Stimulated activated CD4-positive, alpha-beta T cell treated with anti-CD3 and anti-CD28 coated beads, Interleukin-12 subunit alpha, Interleukin-12 subunit beta, amount 100 ng/mL, for 24 hours (primary cell): ENCODE measurements at places on chromosomes 6 and 20.

GRCh38 chr6:137847748-137848147 is 19.3 kb upstream of the TNFAIP3 start:
- no peak for DNase-seq

DNA sequence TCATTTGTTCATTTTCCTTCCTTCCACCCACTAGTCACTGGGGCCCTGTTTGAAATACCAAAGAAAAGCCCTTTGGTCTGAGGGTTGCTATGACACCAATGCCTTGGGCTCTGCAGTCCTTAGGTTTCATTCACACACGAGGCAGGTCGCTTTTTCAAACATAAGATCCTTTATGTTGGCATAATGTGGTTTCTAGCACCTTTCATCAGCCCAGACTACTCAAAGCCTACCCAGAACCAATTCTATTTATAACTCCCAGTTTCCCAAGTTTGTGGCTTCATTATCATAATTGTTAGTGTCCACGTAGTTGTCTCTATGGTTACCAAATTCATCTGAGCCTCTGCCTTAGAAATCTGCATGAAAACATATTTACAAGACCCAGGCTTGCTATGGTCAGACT is 6.6 kb upstream of the TP53RK start:
- no peak for DNase-seq

DNA sequence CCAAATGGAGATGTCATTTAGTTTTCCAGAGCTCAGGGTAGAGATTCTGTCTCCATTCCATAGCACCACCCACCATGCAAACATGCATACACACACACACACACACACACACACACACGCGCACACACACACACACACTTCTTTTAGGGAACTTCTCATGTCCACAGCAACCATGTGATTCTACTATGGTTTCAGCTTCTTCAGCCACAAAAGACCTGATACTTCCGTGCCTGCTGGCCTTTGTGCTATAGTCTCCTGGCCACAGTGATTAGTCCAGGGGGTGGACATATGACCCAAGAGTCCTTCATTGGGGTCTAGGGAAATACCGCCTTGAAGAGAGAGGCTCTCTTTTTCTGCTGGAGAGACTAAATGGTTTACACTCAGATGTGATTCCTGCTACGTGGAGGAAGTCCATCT is 53.5 kb downstream of the CARMIL1 start:
- no peak for DNase-seq

DNA sequence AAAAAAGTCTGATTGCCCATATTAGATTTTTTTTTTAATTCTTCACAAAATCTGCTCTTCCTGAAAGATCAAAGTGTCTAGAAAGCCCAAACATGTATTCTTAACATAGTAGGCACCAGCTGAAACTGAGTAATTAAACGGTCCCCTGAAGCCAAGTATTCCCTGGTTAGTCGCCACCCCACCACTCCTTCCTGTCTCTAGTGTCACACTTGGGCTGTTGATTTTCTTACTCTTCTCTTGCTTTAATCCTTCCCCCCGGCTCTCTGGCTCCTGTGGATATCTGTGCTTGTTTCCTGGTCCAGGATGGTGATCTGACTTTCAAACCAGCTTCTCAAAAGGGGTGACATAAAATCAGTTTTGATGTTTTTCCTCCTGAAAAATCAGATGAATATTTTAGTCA is 162.9 kb downstream of the QKI start:
- DNase-seq: no peak

GRCh38 chr20:21516180-21516567 is 2.3 kb upstream of the NKX2-2 start:
- DNase-seq: no peak

- DNase-seq: no peak
Measured at GRCh38 chr6:135008072-135008940, 46.3 kb downstream of the HBS1L start.

DNA sequence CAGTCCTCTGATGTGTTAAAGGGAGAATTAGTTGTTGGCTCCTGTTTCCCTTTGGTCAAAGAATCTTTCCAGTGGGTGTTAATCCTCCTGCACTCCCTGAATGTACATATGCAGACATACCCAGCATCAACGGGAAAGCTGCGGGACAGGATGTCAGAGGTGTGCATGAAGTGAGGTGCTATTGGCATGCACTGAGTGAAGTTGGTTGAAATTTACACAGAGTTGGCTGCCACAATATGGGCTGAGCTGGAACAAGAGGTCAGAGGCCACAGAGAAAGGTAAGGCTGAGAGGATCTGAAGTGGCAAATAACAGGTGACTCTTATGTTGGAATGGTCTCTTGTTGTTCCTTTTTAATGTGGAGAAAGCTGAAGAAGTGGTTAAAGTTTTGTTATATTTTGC is 82.7 kb upstream of the AKIRIN2 start:
- no peak for DNase-seq

- DNase-seq: no peak
Measured at GRCh38 chr6:138689849-138690248, 83.7 kb upstream of the CCDC28A start.

DNA sequence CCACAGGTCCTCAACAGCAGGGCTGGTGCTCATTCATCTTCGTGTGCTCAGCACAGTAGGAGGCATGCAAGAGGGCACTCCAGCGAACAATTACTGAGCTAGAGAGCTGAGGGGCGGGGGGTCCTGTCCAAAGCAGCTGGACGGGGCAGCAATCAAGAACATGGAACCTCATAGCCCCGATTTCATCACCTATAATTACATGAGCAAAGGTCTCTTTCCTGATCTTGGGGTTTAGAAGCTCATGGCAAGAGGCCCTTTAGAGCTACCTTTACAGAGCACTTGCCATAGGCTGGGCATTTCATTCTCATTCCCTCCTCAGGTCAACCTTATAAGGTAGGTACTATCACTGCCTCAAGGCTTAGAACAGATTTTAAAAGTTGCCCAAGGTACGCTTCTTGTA is 10.4 kb downstream of the MOCS1 start:
- no peak for DNase-seq

- no peak for DNase-seq
Measured at GRCh38 chr6:32641122-32641521, 3.9 kb downstream of the HLA-DQA1 start.

DNA sequence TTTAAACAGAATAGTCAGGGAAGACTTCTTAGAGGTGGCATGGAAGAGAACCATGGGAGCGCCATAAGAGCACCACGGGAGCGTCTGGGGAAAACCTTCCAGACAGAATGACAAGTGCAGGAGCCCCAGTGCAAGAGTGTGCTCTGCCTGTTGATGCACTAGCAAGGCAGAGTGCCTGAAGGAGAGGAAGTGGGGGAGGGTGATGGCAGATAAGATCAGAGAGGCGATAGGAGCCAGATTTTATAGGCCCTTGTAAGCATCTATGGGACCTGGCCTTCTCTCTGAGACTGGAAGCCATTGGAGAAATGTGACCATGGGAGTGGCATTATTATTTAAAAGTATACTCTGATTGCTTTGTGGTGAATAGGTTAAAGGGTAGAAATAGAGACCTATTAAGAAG is 13.1 kb downstream of the FUCA2 start:
- no peak for DNase-seq

DNA sequence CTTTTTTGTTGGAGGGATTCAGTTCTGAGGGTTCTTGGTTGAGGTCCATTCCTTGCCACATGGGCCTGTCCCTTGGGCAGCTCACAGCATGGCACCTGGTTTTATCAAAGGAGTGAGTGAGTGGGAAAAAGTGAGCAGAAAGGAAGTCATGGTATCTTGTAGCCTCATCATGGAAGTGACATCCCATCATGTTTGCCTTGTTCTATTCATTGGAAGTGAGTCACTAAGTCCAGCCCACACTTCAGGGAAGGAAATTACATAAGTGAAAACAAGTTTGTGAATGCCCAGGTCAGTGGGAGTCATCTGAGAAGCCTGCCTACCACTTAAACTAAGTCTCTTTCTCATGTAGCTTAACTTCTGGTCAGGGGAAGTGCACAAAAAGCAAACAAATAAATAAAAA is 32.8 kb upstream of the ZNFX1 start:
- DNase-seq: no peak
